MM.1S (cell line): ENCODE measurements at places on chromosomes 16 and 17.

DNA sequence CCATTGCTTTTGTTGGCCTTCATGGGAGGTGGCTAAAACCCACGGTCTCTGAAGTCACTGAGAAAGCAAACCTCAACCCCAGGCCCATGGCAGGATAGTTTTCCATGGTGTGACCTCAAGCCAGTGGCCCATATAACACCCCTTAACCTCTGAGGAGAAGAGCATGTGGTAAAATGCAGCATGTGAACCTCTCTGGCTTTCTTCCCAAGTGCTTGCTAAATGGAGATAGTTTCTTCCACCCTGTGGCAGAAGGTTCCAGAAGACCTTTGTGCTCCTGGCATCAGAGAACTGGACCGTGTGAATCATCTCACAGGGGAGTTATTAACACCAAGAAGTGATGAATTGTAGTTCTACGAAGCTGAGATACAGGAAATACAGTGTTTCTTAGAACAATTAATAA lies 47.3 kb downstream of the MYOCD start:
- no peak for DNase-seq

DNA sequence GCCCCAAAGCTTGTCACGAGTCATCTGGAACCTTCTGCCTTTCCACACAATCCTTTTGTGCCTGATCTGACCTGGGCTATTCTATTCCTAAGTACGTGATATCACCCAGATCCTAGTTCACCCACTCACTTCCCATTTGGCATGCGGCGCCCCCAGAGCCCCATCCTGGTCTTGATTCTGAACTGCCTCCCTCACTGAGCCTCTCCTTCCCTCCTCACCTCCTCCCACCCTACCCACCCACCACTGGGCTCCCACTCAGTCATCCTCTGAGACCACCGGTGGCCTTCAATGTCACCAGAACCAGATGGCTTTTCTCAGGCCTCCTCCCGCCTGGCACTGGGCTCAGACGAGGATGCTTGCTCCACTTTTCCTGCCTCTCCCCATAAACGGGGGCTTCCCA lies 18.5 kb downstream of the WDR45B start:
- DNase-seq = no peak

DNA sequence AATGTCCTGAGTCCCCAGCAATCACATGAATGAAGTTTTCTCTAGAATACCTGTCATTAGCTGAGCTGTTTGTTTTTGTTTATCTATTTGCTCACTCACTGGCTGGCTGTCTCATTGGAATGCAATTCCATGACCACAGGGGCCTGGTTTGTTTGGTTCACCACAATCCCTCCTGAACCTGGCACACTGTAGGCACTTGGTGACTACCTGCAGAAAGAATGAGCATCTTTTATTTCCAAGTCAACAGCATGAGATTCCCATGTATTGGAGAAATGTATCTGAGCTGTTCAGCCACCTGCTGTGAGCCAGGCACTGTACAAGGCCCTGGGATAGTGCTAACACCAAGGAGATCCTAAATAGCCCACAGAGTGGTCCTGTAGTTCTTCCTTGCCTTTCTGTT lies 345.1 kb downstream of the XYLT1 start:
- no peak for DNase-seq

- DNase-seq = no peak
Measured at GRCh38 chr17:50267074-50267841, 7.0 kb upstream of the TMEM92 start.

- no peak for DNase-seq
Measured at GRCh38 chr16:49344401-49344800, 29.2 kb upstream of the C16orf78 start.

GRCh38 chr16:65319621-65320231 lies 197.9 kb upstream of the CDH11 start:
- no peak for DNase-seq

DNA sequence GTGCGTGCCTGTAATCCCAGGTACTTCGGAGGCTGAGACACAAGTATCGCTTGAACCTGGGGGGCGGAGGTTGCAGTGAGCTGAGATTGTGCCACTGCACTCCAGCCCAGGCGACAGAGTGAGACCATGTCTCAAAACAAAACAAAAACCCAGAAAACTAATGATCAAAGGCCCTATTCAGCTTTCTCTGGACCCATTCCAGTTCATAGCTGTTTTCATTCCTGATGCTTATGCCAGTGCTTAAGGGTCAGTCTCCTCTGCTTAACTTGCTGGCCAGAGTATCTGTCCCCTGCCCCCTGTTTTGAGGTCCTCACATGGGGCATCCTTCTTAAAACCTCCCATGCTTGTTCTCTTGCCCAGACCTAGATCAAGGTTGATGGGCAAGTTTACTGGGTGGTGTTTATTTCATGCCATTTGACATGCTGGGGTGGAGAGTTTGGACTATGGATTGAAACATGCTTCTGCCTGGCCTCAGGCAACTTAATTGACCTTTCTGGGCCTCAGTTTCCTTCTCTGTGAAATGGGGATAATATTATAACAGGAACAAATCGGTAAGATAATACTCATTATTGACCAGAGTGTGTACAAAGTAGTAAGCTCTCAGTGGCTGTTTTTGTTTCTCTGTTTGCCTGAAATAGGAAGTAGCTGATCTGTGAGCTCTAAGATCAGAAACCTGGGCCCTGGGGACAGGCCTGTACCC lies 369.8 kb downstream of the CPPED1 start:
- DNase-seq = no peak

DNA sequence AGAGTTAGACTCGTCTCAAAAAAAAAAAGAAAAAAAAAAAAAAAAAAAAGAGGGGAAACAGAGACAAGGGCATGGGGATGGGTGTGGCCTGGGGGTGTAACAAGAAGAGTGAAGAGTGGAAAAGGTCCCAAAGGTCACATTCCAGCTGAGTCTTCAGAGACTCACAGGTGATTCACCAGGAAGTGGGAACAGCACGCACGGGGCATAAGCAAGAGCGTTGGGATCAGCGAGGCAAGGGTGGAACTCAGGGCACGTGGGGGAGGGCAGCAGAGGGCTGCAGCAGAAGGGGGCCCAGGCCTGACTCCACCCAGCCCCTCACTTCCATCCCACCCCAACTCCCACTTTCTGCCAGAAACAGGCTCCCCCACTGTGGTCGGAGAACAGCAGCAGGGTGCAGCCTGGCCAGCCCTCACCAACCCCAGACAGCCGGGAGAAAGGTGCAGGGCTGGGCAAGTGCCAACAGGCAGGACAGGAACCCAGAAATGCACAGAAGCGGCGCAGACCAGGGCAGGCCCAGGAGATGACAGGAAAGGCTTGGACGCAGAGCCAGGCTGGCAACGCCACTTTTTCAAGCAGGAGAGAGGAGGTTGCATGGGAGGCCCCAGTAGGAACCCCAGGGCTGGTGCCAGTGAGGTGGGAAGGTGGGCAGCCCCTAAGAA lies 3.3 kb downstream of the MEAK7 start:
- no peak for DNase-seq

DNA sequence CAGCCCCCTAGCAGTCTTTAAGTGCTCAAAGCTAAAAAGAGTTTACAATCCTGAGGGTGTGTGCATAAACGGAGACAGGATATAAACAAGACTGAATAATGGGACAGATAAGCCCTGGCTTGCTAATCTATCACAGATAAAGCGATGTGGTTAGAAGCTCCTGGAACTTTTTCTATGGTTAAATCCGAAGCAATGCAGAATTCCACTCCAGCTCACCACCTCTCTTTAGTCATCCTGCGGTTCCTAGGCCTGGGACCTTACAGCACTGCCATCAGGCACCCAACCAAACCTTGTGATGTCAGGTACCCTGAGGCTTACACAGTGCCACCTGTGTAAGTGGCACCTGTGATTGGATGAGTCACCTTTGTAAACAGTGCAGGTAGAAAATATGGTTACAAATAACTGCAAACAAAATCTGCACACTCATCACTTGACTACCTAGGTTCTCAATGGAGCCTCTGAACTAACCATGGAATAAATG lies 31.5 kb upstream of the B4GALNT2 start:
- DNase-seq = no peak

- no peak for DNase-seq
Measured at GRCh38 chr17:39271546-39271945, 45.8 kb upstream of the STAC2 start.

DNA sequence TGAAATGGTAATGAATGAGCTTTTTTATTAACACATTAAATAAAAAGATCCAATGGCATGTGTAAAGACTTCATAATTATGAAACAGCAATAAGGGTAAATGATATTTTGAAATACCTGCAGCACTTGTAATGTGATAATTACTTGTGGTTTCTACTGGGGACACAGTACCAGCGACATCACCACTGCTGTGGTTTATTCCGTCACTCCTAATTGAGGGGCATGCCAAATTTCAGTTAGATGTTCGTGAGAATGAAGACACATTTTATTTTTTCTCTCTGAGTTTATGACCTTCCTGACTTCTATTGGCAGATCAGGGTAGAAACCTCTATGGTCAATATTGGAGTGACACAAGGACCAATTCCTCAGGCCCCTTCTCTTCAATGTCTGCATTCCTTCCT lies 131.9 kb upstream of the XYLT1 start:
- no peak for DNase-seq

GRCh38 chr17:69593716-69594115 lies 179.2 kb downstream of the MAP2K6 start:
- DNase-seq = no peak

- DNase-seq = no peak
Measured at GRCh38 chr17:67659028-67659427, 58.7 kb upstream of the NOL11 start.

DNA sequence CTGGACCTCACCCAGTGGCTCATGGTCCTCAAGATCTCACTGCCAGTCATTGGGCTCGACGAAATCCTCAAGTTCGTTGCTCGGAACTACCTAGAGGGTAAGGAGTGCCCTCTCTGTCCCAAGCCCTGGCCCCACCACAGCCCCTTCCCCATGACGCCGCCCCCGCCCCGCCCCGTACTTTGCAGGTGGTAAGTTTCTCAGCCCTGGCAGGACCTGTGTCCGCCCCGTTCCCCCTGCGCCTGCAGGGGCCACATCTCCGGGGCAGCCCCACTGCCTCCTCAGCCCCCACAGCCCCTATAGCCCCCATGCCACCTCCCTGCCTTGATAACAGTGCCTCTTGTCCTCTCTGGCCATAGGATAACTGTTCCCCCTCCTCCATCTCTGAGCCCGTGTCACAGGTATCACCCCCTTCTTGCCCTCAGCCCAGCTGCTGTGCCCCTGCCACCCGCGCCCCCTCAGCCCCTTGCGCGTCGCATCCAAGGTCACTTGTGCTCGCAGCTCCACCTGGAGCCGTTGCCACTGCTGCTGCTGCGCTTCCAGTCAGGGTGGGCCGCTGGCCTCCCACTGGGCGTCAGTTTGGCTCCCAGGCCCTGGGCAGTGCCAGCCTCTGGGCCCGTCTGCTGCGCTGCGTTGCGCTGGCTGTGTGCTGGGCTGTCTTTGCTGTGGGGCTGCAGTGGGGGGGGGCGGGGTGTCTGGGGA lies 21.5 kb downstream of the RABEP2 start:
- no peak for DNase-seq

- peak; percentile 83 for DNase-seq
Measured at GRCh38 chr16:30184096-30184890, 891 bp downstream of the CORO1A start.

GRCh38 chr17:78842881-78843565 lies 2.4 kb upstream of the USP36 start:
- peak; percentile 66 for DNase-seq

- DNase-seq = no peak
Measured at GRCh38 chr17:39838784-39839183, 25.3 kb downstream of the IKZF3 start.

DNA sequence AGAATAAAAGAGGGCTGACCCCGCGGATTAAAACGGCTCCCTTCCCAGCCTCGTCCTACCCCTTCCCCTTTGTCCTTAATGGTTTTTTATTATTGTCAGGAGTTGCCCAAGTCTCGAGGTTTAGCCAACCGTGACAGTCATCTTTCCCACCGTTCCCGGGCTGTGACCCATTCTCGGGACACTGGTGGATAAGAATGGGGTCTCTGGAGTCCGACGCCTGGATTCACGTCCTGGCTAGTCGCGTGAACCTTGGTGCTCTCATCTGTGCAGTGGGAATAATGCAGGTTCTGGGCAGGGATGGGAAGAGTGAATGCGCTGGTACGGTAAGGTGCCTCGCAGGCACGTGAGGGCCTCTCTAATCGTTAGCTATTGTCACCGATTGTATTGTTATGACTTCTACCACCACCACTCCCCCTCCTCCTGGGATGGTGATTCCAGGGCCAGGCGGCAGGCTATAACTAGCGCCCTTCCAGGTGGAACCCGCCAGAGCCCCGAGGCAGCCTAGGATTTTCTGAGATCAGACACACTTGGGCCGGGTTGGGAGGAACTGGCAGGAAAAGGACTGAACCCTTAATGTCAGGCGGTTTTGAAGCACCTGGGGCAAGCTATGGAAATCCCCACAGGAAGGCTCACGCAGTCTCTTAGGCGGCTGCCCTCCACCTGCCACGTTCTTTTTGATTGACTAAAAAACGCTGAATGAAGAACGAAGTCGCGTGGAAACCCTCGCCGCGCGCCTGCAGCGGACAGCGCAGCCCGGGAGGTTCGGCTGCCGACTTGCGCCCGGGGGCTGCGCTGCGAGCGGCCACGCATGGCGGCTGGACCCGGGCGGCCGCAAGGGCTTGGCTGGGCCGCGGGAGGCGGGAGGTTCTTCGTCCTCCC lies 2.7 kb downstream of the HS3ST3B1 start:
- DNase-seq = no peak

- no peak for DNase-seq
Measured at GRCh38 chr16:11946433-11946832, 4.6 kb upstream of the NPIPB2 start.

GRCh38 chr16:77499373-77500285 lies 64.8 kb upstream of the ADAMTS18 start:
- no peak for DNase-seq

DNA sequence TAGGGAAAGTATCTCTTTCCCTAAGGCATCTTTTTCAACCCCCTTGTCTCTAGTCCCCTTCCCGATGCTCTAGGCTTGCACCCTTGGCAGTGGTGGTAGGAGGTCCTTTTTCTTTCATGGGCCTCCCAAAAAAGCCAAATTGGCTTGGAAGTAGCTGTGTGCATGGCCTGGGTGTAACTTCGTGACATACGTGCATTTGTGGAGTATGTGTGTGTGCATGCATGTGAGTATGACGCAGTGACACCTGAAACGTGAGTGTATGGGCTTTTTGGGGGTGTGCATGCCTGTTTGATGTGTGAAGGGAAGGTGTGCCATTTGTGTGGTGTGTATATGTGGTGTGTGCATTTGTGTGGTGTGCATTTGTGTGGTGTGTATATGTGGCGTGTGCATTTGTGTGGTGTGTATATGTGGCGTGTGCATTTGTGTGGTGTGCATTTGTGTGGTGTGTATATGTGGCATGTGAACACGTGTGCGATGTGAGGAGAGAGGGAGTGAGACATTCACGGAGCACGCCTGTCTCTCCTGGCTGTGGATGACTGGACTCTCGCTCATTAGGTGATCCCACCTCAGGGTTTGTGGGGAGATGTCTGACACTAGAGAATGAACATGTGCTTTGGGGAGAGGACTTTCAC lies 15.7 kb downstream of the IGFBP4 start:
- no peak for DNase-seq

- no peak for DNase-seq
Measured at GRCh38 chr17:76370261-76370993, 14.0 kb upstream of the SPHK1 start.

GRCh38 chr16:49588729-49589384 lies 215.3 kb downstream of the C16orf78 start:
- DNase-seq = no peak
